ENCODE measurements at places on chromosomes 6 and 20. TPM values are rescaled to one million over a fixed set of nuclear protein-coding genes. Genes with fewer than 3 reads are reported as not detected.
A peak's percentile ranks its signal among the peaks of the same experiment; 100 is the strongest.

Gene GABRR2
- total RNA-seq = 2.5 TPM

DNA sequence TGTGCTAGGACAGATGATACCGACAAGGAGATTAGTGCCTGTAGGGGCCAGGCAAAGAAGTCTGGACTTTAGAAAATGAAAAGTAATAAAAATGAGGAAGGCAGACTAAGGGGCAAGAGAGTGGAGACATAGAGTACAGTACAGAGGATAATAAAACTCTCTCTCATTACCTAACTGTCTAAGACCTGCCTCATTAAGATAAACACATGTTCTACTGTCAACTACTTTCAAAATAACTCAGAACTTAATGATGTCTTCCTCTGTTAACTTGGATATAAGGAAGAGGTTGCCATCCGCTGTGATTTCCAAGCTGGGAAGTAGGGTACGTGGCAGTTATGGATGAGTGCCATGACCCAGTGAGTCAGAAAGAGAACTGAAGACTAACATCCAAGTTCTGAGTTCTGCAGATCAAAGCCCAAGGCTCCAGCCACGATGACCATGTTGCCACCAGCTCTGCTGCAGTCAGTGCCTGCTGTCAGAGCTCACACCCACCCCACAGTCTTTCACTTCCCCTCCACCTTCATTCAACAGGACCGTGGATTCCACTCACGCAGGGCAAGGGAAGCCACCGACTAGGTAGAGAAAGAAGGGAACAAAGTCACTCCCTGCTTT lies 81.8 kb downstream of the KIF16B start:
- DNase-seq = no peak

DNA sequence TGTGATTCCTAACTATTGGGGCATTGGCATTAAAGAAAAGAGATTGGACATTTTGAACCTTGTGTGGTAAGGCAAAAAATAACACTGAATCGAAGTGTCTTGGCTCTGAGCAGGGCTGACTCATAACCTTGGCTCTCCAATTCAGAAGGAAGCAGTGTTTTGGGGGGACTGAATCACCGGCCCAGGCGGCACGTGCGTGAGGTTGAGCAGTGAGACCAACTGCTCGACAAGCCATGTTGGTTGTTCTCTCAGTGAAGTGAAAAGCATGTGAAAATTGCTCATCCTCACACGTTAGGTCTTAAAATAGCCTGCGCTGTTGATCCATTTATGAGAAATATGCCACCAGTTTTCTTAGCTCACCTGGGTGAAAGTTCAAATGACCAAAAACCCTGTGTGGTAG lies 137.8 kb upstream of the SPACA1 start:
- DNase-seq = peak; percentile 86

Gene TAGAP
- not detected for total RNA-seq

GRCh38 chr6:75611702-75612375 lies 10.2 kb downstream of the SENP6 start:
- DNase-seq = no peak

DNA sequence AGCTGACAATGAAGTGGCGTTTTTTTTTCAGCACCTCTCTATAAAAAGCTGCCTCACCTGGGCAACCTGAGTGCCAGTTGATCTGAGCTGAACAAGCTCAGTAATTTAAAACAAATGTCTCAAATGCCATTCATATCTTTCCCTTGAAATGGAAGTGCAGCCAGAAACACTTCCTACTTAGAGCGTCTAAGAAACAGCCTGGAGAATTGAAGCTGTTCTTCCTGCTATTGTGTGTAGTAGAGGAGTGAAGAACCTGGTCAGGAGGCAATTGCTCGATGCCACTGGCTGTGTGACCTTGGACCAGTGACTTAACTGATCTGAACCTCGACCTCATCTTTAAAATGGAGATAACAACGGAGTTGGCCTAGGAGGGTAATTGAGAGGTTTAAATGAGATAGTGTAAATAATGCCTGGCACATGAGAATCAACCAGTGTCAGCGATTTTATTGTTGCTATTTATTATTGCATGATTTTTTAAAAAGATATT lies 95.4 kb upstream of the FOXQ1 start:
- no peak for DNase-seq

GRCh38 chr6:39339868-39340550 lies 17.5 kb upstream of the KCNK16 start:
- no peak for DNase-seq

Gene MEI4
- total RNA-seq = not detected

Gene CCN6
- total RNA-seq = not detected

DNA sequence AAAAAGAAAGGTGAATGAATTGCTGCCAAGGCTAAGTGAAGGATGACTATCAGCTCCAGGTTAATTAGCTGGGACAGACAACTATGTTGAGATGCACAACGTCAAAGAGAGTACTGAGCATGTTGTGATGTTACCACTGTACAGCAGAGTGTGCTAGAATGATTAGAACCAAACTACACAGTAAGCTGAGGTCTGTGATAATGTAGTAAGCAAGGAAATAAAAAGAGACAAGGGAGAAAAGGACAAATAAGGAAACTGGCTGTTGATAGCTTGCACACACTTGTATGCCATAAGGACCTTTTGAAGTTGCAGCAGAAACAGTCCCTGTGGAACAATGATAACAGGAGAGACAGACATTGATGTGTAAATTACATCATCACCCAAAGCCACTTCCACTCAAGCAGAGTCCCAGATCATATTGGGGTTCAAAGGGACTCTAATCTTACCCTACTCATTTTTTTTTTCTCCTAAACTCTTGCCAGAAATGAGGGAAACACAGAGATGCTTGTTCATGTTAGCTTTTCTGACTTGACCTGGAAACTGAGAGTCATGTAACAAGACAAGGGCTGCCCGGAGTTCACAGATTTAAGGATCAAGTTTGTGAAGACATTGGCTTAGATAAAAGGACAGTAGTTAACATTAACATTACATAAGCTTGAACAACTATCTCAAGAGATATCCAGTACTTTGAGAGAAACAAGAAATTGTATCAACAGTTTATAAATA lies 189.9 kb downstream of the CENPW start:
- no peak for DNase-seq

Gene CENPQ
- 8.2 TPM for total RNA-seq

- DNase-seq = no peak
Observed at GRCh38 chr20:59729506-59729905, 125.2 kb downstream of the PHACTR3 start.

DNA sequence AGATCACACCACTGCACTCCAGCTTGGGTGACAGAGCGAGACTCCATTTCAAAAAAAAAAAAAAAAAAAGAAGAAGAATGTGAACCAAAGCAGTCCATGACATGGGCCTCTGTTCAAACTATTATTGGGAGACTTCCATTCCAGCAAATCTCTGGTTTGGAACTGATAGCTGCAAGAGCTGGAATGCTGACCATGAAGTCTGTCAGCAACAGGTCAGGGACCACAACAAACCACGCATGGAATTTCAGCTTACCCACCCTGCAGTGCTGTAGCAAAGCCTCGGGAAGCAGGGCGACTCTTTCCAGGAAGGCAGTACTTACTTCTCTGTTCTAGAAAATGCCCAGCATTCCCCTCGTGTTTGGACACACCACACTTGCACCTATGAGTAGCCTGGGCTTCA lies 34.1 kb upstream of the TBC1D7 start:
- DNase-seq = no peak

DNA sequence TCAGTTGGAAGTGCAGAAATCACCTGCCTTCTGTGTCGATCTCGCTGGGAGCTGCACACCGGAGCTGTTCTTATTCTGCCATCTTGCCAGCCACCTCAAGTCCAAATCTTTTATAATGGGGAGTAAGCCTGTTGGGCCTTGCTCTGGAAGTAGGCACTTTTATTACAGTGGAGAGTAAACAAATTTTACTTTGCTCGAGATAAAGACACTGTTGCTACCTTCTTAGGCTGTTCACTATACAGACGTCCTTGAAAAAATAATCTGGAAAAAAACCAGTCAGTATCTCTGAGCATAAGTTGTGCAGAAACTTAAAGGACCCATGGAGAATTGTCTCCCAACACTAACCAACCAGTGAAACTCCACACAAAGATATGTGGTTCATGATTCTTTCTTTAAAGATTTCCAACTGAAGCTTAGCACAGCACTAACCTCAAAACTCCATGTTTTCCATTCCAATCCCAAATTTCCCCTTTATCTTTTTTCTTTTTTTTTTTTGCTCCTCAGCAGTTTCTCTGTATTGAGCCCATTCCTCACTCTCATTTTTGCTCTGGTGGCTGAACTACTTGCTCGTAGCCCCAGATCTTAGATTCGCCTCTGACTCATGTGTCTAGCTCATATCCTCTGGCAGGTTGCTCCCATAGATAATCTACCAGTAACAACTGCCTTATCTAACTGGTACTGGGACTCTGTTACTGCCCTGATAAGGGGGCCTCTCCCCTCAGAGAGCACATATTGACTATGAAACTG lies 34.3 kb upstream of the COL9A1 start:
- DNase-seq = no peak

Gene SAMD3
- total RNA-seq = not detected

GRCh38 chr20:17895641-17896171 lies 72.9 kb downstream of the SNX5 start:
- DNase-seq = peak; percentile 73

- no peak for DNase-seq
Observed at GRCh38 chr20:63500902-63501817, 2.3 kb upstream of the EEF1A2 start.

GRCh38 chr6:49328051-49328744 lies 134.9 kb downstream of the MMUT start:
- peak; percentile 46 for DNase-seq

- DNase-seq = peak; percentile 19
Observed at GRCh38 chr6:35218021-35218420, 4.3 kb downstream of the SCUBE3 start.

Gene SOD2
- 62.7 TPM for total RNA-seq

GRCh38 chr6:105769987-105770386 lies 316.1 kb upstream of the PRDM1 start:
- DNase-seq = no peak

DNA sequence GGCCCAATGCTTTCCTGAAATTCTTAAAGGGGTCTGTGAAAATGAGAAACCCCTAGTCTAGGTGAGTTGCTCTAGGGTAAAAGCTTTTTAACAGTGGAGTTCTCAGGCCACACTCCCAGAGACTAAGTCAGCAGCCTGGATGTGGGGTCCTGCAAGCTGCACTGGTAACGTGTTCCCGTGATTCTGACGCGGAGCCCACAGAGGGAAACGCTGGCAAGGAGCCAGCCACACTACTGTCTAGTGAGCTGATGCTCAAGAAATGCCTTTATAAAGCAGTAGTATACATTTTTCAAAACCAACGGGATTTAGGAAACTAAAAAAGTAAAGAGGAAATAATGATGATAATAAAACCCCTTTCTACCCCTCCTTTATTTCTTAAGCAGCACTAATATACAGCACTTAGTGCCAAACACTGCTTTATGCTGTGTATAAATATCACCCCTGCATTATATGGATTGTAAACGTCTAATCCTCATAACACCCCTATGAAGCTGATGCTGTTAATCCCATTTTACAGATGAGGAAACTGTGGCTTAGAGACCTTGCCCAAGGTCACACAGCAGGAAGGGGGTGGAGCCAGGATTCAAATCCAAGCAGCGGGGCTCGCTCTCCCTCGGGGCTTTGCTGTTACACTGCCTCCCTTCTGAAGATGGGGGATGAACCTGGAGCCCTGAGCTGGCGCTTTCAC lies 25.0 kb downstream of the KCNK15 start:
- DNase-seq = no peak

GRCh38 chr6:109118871-109119354 lies 23.6 kb downstream of the CEP57L1 start:
- DNase-seq = peak; percentile 21

Gene TPD52L1
- total RNA-seq = 0.29 TPM

- peak; percentile 58 for DNase-seq
Observed at GRCh38 chr6:26536571-26537159, 1.5 kb upstream of the HMGN4 start.

GRCh38 chr6:15751721-15752350 lies 89.0 kb upstream of the DTNBP1 start:
- no peak for DNase-seq

Gene PRKN
- total RNA-seq = 0.60 TPM

DNA sequence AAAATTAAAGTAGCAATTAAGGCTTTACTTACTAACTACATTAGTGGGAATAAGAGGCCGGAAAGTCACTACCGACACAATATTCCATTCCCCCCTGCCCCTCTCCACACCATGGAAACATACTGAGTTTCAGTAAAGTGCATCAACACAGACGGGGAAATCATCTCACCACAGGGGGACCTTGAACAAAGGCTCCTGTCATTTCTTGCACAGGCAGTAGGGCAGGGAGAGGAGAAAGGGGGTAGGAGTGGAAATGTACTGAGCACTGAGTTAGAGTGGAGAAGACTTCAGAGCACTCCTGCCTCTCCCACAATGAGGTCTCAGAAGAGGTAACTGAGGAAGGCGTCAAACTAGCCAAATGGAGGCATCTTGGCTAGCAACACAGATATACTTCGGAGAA lies 1426.9 kb upstream of the EYS start:
- no peak for DNase-seq

- peak; percentile 72 for DNase-seq
Observed at GRCh38 chr20:54339093-54339492, 131.2 kb downstream of the PFDN4 start.

Gene KIFC1
- 63.4 TPM for total RNA-seq

- DNase-seq = no peak
Observed at GRCh38 chr6:111970426-111970825, 83.5 kb upstream of the CCN6 start.

DNA sequence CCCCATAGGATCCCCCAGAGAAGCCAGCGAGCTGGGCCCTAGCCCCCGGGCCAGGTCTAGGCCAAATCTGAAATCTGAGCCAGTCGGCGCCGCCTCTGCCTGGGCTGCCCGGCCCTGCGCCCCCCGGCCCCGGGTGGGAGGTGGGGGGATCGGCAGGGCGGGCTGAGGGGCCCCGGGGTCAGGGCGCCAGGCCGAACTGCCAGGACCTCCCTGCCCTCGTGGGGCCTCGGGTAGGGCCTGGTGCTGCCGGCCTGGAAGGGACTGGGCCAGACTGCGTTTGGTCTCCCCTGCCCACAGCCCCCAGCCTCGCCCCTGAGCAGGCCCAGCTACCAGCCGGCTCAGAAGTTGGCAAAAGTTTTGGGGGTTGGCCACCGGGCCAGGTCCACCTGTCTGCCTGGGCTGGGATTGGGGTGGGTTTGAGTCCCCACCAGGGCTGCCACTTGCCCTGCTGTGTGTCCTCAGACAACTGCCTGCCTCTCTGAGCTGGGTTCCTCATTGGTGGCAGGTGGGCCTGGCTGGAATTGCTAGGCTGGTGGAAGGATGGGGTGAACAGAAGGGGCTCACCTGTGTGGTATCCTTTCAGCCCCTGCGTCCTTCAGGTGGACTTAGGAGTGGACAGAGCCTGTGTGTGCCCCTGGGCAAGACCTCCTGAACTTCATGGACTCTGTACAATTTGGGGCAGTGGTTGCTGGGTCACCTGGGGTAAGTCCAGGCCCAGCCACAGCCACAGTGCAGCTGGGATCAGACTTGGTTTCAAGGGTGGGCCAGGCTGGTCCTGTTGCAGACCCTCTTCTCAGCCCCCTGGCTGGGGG lies 801 bp downstream of the SRC start:
- DNase-seq = no peak

GRCh38 chr6:129672341-129672682 lies 37.7 kb downstream of the ARHGAP18 start:
- DNase-seq = no peak

Gene TP53INP2
- 30.5 TPM for total RNA-seq

GRCh38 chr20:56722042-56722441 lies 92.9 kb downstream of the TFAP2C start:
- DNase-seq = no peak
